ENCODE measurements at places on chromosomes 1 and 21.
A peak's percentile ranks its signal among the peaks of the same experiment; 100 is the strongest.

DNA sequence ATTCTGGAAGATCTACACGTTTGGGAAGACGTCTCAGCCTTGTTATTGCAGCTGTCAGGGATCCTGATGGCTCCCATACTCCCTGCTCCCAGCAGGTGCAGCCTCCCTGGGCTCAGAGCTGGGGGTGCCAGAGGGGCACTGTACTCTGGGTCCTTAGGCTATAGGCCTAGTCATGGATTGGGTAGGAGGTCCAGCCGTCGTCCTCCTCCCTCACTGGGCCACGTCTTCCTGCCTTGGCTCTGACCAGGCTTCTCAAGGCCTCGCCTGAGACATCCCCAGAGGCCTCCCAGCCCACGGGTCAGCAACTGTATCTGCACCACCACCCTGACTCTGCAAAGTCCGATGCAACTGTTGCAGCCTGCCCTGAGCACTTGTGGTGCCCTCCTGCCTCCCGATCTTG lies 18.2 kb downstream of the MYOM3 start:
- DNase-seq: no peak

- no peak for DNase-seq
Observed at GRCh38 chr1:4594286-4594991, 60.0 kb upstream of the AJAP1 start.

GRCh38 chr1:202642619-202643291 lies 67.5 kb downstream of the SYT2 start:
- DNase-seq: no peak

DNA sequence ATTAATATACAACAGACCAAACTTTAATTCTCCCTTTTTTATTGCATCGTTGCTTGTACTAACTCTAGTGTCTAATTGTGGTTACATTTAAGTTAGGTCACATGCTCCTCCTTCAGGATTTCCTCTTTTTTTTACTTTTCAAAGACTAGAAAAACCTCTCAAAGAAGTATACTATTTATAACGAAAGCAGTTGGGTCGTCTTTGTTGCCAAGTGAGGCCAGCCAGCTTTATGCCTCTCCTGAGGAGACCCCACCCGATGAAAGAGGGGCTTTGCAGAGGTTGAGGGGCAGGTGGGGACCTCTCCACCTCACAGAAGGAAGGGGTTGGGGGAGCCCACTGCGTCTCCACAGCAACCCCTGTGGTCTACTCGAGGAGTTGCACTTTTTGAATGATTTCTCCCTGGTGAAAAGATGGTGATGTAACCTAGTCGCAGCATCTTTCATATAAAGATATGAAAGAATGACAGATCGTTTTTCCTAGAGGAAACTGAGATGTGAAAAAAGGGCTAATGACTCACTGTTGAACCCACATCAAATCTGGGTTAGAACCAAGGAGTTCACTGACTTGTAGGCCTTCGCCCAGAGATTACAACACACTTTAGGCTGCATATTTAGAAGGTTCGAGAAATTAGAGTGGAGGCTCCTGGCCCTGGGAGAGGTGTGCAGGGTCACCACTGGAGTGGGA lies 6.4 kb downstream of the TGFB2 start:
- no peak for DNase-seq

DNA sequence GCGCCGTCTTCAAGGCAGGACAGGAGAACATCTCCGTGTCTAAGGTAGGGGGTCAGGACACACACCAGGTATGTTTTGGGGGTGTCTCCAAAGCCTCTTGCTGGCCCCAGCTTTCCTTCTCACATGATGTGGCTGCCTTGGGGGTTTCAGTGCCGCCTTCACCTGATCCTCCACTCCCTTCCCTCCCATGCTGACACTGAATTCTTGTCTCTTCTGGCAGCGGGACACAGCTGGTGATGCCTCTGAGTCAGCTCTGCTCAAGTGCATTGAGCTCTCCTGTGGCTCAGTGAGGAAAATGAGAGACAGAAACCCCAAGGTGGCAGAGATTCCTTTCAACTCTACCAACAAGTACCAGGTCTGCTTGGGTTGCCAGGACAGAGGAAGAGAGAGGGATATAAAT lies 13.5 kb downstream of the ATP1A2 start:
- no peak for DNase-seq

- DNase-seq: no peak
Observed at GRCh38 chr1:172609528-172609927, 49.4 kb upstream of the FASLG start.

- no peak for DNase-seq
Observed at GRCh38 chr1:190679454-190679853, 201.8 kb upstream of the BRINP3 start.

DNA sequence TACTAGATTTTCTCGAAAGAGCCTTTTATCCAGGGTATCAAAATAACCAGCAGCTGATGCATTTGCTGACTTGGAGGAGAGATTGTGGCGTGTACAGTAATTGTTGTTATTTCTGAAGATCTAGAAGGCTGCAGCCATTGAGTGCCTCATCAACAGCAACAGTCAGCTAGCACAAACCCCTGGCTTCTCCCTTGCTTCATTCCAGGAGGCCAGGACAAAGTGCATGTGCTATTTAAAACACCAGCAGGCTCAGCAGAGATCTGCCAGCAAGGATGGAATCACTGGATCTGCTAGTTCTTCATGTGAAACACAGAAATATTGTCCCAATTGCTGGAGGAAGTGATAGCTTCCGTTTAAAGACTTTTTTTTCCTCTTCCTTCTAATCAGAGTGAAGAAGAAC lies 2.8 kb upstream of the NGF start:
- DNase-seq: no peak

GRCh38 chr21:15031790-15032357 lies 32.9 kb downstream of the NRIP1 start:
- DNase-seq: no peak

GRCh38 chr1:153679337-153680119 lies 1.0 kb downstream of the NPR1 start:
- DNase-seq: no peak

DNA sequence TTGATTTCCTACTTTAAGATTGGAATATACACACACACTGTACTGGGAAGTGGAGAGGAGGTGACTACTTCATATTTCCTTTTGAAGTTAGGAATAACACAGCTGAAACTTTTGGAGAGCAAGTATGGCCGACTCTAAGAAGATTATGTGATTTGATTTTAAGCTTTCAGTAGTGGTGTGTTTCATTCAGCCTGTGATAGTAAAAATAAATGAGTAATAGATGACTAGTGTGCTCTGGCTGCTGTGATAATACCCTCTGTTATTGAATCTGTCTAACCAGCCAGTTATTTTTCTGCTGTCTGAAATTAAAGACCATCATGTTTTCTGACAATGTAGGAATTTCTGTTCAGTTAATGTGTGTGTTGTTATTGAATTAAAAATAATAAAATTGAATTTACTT lies 48.3 kb downstream of the CTTNBP2NL start:
- no peak for DNase-seq

DNA sequence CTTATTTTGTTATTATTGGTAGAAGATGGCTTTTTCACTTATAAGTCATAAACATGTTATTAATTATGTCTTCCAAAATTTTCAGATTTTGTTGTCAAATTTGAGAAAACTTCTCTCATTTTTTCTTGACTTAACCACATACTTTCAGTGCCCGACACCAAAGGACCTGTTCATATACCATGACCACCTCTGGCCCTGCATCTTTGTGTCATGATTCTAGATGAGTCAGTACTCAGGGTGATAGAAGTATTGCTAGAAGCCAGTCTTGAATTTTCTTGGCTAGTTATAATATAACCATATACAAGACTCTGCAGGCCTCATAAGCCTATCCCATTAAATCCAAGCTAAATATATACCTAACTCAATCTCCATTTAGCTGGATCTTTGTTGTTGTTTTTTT lies 35.4 kb upstream of the DPH5 start:
- no peak for DNase-seq

DNA sequence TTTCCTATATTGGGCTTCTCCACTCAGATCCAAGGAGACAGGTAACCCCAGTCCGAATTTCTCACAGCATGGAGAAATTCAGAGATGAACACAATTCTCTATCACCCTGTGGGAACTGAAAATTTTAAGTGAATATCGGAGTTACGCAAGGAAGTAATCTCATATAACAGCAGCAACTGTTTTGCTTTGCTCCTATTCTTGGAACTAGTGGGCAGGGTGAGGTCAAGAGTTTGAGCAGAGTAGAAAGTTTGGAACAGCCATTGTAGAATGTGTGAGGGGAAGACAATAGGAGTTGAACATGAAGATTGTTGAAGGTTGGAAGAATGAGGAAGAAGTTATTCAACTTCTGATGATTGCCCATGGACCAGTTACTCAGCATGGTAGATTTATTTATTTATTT lies 24.3 kb upstream of the SLC35D1 start:
- no peak for DNase-seq

DNA sequence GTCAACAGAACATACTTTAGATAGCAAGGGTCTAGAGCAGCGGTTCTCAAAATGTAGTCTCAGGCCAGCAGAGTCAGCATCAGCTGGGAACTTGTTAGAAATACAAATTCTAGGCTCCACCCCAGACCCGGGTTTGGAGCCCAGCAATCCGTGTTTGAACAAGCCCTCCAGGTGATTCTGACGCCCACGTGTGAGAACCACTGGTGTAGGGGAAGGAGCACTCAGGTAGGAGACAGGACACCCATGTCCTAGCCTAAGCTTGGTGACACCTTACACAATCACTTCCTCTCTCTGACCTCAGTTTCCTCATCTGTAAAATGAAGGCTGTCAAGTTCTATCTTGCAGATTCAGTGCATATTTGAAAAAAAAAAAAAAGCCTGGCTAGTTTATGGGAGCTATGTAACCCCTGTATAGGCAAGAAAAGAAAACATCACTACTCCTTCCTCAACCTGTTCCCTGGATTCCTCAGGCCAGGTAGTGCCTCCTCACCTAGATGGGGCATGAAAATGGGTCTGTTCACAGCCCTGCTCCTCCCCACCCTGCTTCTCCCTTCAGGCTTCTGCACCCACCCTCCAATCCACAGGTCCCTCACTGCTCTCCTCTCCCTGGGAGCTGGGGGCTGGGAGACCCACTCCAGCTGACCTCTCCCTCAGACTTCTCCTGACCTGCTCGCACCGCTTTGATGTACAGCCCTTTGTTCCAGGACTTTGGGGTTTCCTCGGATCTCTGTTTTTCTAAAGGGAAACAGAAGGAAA lies 7.1 kb upstream of the PHLDA3 start:
- DNase-seq: no peak

DNA sequence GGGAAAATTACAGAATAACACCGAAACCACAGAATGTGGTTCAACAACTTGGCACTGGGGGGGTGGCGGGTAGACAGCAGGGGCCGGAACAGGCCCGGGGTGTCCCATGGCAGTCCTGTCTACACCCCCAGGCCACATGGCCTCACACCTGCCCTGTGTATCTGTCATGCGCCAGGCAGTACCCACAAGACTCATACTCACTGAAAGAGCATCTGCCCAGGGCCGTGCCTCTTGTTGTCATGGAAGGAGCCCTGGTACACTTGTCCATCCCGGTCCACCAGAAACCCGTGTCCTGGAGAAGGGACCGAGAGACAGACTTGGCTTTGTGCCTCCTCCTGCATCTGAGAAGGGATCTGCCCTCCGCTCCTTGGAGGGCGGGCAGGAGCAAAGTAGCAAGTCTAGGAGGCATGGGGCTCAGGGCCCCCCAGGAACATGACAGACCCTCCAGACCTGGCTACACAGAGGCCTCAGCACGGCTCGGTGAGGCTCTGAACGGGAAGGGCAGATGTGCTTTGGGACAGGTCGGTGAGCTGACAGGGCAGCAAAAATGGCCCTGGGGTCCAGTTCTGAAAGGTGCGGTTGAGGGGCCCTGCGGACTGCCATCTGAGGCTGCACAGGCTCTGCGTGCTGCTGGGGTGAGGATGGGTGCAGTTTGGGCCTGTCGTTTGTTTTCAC lies 5.6 kb downstream of the MORN1 start:
- no peak for DNase-seq

DNA sequence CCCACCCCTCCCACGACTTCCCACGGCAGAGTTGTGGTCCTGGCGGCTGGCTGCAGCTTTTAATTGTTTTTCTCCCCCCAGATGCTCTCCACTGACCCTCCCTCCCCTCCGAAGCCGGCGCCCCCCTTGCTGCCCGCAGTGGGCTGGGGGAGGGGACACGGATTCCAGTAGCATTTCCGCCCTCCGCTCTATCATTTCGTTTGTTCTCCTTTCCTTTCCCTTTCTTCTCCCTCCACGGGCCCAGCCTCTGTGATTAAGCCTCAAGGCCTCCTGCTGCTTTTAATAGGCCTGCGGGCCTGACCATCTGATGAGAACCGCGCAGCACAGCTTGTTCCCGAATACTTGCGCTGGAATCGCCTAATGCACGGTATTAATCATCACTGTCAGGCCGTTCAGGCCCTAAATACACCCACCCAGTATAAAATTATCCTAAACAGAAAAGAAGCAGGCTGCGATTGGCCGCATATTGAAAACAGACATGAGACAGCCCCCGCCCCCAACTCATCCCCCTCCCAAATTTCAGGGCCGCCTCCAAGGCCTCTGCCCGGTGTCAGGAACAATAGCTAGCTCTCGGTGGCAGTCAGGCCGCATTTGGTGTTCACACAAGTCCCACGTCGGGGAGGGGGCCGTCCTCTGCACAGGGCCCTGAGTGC lies 102.0 kb upstream of the ARHGEF16 start:
- DNase-seq: no peak

DNA sequence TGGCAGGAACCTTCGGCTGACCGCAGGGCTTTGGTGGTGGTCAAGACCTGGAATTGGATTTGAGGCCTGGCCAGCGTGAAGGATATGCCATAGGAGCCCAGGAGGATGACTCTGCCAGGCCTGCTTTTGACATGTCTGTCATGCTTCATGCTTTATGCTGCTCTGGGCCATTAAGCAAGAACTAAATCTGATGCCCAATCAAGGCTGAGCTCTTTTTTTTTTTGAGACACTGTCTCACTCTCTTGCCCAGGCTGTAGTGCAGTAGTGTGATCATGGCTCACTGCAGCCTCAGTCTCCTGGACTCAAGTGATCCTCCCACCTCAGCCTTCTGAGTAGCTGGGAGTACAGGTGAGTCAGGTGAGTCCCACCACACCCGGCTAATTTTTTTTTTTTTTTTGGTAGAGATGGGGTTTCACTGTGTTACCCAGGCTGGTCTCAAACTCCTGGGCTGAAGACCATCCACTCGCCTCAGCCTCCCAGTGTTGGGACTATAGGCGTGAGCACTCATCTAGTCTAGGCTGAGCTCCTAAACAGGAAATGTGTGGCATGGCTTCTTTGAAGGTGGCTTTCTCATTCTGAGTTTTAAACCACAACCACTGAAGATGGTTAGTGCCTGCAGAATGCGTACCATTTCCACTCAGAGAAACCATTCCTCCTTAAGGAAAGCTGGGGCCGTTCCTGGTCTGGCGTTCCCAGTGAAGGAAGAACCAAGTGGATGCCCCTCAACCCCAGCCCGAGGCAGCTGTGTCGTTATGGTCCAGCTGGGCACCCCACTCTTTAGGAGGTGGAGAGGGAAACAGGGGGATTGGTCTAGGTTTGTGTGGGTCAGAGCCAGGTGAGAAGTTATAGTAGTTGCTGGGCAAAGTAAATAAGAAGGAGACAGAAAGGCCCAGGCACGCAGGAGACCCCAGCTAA lies 34.2 kb upstream of the ATP5PO start:
- no peak for DNase-seq

DNA sequence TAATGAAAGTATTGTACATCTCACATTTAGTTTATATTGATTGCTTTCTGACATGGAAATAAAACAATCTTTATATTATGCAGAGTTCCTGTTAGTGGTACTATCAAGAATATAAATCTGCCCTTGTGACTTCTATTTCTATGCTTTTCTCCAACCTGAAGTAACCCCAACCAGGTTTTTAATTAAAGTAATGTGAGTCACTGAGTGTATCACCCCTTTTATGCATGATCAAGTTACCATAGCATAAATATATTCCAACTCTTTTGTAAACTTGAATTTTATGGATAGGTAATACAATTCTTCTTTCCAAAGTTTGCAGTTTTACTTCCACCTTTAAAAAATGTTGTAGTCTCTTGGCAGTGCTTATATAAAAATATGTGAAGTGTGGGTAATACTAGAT lies 532.3 kb downstream of the USP25 start:
- no peak for DNase-seq

GRCh38 chr1:161763522-161764098 lies 2.5 kb upstream of the ATF6 start:
- DNase-seq: peak; percentile 71

All from hematopoietic multipotent progenitor cell treated with erythropoietin and hydrocortisone succinate and interleukin-3 and kit ligand, for 17 days (in vitro differentiated cells).